ENCODE measurements at places on chromosomes 1 and 21.

DNA sequence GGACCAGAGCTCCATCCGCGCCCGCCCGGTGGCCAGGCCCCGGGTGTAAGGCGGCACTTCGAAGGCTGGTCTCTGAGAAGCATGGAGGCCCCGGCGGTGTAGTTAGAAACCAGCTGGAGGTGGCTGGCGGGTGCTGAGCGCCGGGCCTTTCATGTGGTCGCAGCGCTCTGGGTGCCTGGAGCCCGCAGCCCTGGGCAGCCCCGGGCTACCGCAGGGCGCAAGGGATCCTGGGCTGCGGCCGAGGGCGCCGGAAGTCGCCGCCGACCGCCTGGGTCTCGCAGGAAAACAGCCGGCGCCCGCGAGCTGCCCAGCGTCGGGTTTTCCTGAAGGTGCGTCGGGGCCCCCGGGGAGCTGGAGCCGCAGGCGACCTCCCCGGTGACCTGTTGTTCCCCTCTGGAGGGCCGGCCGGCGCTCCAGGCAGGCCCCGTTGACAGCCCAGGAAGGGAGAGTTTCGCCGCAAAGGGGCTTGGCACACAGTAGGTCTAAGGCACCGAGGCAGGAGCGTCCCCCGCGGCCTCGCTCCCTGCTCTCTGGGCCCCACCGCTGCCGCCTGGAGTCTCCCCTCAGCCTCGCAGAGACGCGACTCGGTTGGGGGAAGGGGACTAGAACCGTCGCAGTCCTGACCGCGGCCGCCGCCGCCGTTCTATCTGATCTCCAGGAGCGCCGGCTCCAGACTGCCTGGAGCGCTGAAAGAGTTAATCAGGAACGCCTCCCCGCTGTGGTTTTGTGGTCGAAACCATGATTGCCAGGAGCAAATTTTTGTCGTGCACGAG lies 2.7 kb downstream of the GRHL3 start:
- peak; percentile 59 for DNase-seq

- DNase-seq: no peak
Observed at GRCh38 chr1:46526013-46526690, 25.3 kb downstream of the KNCN start.

DNA sequence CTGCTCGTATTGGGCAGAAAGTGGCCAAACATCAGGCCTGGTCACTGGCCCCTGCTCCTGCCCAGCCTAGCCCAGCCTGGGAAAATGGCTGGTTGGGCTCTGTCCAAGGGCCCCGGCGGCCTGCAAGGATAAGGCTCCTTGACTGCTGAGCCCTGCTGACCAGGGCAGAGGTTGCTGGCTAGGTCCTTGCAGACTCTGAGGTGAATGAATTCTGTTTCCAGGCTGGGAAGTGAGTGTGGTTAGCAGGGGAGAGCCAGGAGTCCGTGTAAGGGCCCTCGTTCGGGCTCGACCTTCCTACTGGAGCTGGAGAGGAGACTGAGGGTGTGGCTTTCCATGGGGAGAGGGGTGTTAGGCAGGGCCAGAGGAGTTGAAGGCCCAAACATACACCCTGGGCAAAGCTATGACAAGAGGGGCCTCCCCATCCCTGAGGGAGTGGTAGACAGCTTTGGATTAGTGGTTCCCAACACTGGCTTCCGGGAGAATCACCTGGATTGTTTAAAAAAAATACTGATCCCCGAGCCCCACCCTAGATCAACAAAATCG lies 20.6 kb downstream of the CSF1 start:
- DNase-seq: no peak

- DNase-seq: no peak
Observed at GRCh38 chr1:167628741-167629515, 1.1 kb upstream of the RCSD1 start.

DNA sequence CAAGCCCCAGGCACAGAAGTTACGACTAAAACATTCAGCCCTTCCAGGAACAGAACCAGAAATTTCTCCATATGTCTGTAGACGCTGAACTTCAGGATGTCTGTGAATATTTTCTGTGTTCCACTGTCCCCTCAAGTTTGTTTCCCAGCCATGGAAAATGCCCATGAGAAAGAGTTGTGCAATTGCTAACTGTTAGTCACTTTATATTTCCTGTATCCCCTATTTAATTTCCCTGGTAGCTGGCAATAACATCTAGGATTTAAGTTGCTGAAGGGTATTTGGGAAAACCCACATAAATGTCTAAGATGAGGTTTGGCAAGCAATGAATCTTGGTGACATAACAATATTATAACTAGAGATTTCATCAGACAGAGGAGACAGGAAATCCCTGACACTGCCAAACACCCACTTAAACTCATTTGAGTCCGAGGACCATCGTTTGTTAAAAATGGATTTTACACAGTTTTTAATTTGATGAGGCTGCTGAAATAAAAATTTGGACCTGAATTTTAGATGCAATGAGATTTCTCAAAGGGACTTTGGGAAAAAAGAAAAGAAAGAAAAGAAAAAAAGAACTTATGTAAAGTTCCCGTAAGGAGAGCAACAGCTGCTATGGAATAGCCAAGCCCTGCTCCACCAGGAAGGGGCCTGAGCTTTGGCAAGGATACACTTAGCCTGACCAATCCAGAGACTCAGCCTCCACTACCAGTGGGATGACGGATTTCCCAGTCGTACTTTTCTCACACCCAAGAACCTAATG lies 21.8 kb upstream of the ERRFI1 start:
- no peak for DNase-seq

DNA sequence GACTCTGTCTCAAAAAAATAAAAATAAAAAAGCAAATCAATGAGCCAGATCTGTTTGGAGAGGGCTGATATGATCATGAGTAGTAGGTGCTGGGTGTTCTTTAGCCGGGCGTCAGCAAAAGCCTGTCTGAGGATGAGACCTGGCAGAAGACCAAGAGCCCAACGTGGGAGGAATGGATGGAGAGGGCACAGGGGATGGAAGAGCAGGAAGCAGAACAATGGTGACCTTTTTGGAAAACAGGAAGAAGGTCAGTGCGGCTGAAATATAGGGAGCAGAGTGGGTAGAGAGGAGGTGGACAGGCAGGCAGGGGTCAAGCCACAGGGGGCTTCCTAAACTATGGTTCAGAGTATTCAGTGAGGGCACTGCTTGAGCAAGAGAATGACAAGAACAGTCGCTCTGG lies 30.9 kb downstream of the VWA5B1 start:
- no peak for DNase-seq

DNA sequence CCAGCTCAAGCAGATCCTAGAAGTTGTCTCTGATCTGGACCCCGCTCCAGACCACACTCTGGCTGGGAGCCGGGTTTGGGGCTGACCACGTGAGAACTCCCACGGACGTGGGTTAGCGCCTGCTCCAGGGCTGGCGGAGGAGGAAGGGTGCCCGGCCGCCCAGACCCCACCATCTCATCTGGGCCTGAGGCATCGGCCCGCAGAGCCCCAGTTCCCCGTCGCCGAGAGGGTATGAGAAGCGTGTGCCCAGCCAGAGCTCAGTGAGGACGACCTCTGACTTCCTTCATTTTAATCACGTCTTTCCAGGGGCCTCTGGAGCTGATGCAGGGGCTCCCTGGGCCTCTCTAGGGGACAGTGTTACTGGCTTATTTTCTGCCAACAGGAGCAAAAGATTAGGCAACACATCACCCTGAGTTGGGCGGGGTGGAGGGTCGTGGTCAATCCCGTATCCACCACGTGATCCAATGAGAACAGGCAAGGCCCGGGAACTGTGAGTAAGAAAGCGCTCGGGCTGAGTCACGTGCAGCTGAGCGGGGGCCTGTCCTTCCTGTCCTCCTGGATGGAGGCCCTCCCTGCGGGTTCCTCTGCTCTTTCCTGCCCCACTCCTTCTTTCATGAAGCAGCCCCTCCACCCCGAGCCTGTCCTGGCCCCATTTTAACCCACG lies 81.1 kb downstream of the SIK1 start:
- no peak for DNase-seq

DNA sequence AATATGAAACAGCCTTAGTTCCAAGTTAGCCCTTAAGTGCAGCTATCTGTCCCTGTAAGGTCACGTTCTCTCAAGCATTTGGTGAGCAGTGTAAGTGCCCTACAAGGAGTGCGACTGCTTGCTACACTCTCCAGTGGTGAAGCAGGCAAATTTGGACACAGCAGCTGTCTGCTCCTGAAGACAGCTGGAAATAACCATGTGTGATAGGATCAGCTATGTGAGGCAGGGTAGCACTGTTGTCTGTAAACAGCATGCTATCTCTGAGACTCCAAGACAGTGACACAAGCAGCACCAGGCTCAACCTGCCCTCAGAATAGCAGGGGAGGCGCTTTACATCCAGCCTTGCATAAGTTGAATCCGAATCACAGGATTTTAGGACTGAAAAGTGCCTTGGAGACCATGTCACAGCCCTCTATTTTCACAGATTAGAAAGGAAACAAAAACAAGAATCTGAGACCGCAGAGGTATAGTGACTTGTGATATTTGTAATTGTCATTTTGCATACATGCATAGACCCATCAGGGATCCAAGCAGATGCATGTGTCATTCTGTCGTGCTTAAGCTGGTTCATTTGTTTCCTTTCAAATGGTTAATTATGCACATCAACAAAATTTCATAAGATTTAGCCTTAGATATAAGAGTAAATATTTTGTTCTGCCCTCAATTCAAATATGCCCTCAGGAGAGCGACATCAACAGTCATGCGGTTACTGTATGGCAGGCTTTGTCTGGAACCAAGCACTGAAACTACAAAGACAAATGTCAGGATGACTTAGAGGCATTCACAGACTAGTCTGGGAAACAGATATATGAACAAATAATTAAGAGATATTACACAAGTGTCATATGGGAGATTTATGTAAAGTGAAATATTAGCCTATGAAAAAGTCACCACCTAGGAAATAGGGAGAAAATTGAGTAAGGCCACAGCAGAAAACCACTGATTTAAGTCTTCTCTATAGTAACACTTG lies 134.9 kb upstream of the NRIP1 start:
- DNase-seq: no peak

- no peak for DNase-seq
Observed at GRCh38 chr1:201026234-201026633, 2.7 kb upstream of the KIF21B start.

DNA sequence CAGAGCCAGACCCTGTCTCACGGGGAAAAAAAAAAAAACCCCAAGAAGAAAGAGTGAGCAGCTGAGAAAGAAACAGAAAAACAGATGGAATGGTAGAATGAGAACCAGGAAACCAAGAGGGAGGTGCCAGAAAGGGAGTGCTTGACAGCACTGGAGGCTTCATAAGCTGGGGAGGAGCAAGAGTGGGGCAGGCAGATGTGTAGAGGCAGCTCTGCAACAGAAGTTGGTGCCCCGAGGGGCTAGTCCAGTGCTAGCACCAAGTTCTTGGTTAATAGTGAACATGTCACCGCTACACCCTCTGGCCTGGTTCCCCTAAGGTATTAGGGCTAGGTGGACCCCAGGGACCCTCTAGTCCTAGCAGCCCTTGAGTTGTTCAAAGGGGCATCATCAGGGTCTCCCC lies 98.0 kb downstream of the TGFBR3 start:
- no peak for DNase-seq

DNA sequence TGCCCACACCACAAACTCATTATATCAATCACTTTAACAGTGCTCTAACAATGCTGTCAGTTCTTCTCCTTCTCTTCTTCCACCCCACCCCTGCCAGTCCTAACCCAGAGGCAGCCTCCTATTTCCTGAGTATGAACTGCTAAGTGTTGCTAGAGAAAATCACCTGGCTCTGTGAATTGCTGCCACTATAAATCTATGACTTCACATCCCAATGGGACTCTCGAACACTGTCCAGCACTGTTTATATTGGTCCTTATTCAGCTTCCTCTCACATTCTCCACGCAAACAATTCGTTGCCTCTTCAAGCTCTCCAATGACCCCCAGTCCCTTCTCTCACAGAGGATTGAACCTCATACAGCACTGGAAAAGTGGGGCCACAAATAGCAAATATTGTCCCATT lies 27.0 kb upstream of the USH2A start:
- DNase-seq: no peak

GRCh38 chr1:100250264-100250663 lies 630 bp upstream of the DBT start:
- no peak for DNase-seq

DNA sequence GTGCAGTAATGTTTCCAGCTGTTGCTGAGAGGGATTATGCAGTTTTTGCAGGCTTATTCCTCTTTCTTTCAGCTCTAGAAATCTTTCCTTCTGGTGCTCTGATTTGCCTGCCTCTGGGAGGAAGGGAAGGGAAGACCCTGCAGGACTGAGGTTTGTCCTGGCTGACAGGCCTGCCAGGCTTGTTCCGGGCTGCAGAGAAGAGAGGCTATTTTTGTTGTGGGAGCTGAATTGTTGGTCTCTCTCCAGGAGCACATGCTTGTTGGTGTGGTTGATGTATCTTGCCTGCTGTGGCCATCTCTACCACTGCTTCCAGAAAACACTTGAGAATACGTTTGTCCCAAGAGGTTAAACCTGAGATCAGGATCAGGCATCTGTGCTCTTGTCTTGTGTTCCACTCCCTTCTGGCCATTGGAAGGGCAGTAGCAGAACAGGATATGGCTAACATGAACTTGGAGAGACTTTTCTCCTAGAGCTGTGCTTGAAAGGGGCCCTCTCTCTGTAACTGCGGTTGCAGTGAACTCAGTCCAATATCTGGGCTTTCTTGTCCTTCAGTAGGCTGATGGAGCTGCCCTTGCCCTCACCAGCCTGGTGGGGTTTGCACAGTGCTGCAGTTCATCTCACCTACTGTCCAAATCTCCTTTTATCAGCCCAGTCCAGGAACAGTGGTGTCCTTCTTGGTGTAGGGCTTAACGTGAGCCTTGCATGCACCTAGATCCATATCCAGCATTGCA lies 21.5 kb upstream of the SLC25A34 start:
- DNase-seq: no peak

- no peak for DNase-seq
Observed at GRCh38 chr1:102365071-102365470, 368.3 kb upstream of the OLFM3 start.

- DNase-seq: no peak
Observed at GRCh38 chr1:228274452-228275178, 66.8 kb downstream of the OBSCN start.

DNA sequence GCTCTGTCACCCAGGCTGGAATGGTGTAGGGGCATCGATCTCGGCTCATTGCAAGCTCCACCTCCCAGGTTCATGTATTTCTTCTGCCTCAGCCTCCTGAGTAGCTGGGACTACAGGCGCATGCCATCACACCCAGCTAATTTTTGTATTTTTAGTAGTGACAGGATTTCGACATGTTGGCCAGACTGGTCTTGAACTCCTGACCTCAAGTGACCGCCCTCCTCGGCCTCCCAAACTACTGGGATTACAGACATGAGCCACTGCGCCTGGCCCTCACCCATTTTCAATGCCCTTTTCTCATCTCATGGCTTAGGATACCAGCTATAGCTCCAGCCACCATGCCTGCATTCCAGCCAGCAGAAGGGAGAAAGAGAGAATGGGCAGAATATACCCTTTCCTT lies 12.9 kb upstream of the SOX13 start:
- DNase-seq: no peak
